ENCODE measurements at places on chromosomes 11 and 22.

DNA sequence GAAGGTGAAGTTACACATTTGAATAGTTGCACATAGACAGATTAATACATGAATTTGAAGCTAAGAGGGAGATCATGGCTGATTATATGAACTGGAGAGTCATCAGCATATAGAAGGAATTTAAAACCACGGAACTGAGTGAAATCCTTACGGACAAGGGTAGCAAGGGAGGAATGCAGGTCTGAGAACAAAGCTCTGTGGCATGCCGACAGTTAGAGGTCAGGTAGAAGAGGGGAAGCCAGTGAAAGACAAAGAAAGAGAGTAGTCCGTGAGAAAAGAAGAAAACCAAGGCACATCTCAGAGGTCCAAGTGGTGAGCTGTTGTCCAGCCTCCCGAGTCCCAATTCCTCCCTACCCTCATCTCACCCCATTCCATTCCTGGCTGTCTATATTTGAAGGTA, 11.8 kb upstream of the SYT9 start:
- DNase-seq, result no peak

DNA sequence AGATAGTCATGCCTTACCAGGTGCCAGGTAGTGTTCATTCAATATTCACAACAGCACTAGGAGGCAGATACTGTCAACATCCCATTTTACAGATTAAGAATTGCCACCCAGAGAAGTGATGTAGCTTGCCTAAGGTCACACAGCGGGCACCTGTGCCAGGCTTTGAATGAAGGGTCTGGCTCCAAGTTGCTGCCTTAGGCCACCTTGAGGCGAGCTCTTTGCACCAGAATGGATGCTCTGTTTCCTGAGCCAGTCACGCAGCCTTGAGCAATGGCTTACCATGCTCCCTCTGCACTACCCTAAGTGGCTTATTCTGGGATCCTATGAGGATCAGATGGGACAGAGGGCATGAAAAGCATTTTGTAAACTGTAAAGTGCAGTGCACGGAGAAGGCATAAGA, 25.1 kb upstream of the TIMP3 start:
- DNase-seq, result no peak

GRCh38 chr22:20028855-20029549, 8.1 kb downstream of the TANGO2 start:
- DNase-seq, result no peak

DNA sequence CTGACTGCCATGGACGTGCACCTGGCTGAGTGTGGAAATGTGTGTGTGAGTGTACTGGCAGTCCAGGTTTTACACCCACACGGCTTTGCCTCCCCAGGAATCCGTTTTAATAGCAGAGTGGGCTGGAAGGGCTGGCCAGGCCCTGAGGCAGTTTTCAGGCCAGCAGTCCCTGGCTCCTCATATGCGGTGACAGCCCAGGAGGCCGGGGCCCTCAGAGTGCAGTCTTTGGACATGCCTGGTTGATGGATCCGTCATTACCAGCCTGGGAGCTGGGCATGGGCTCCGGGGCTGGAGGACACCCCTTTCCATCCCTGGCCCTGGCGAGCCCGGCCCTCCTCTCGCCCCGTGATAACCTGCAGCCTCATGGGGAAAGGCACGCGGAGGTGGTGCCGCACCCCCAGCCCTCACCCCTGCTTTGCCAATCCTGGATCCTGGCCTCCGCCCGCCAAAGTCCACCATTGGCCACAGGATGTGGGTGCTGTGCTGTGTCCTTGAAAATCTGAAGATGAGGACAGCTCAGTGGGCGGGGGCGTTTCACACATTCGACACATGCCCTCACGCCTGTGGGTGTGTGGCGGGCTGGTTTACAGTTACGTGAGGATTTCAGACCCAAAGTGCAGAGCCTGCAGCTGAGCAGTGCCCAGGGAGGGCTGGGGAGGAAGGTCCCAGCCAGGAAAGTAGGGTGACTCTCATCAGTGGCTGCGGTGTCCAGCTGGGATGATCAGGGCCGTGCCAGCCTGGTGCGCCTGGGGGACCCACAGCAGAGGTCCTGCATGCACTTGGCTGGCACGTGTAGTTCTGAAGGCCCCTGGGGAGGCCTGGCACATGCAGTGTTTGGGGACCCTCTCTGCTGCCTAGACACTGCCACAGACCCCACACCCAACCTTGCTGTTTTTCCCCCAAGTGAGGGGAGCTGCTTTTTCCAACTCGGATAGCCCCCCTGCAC, 55.1 kb downstream of the RTN4R start:
- no peak for DNase-seq

GRCh38 chr22:35879351-35879750, 149.3 kb downstream of the RBFOX2 start:
- DNase-seq, result no peak

- DNase-seq, result no peak
Observed at GRCh38 chr22:26066534-26066933, 102.7 kb upstream of the SEZ6L start.

- DNase-seq, result peak; percentile 71
Observed at GRCh38 chr11:122601141-122602125, 54.1 kb upstream of the UBASH3B start.

GRCh38 chr11:45108070-45109064, 38.1 kb upstream of the PRDM11 start:
- no peak for DNase-seq

DNA sequence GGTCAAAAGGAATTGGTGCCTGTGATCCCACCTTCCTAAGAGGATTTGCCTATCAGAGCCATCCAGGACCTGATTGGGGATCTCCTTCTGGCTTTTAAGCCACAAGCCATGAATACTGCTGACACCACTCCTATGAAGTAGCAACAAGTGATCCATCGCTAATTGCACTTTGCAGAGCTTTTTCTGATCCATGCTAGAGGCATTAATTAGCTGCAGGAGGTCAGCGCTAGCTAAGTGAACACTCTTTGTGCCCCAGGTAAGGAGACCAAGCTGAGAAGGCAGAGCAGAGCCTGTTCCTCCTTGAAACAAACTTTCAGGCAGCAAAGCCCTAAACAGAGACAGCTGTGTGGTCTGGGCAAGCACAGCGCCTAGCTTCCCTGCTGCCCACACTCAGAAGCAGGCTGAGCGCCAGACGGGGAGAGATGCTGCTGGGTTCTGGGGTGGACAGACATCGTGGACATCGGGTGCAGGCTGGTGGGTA, 122.2 kb downstream of the ABTB2 start:
- no peak for DNase-seq

DNA sequence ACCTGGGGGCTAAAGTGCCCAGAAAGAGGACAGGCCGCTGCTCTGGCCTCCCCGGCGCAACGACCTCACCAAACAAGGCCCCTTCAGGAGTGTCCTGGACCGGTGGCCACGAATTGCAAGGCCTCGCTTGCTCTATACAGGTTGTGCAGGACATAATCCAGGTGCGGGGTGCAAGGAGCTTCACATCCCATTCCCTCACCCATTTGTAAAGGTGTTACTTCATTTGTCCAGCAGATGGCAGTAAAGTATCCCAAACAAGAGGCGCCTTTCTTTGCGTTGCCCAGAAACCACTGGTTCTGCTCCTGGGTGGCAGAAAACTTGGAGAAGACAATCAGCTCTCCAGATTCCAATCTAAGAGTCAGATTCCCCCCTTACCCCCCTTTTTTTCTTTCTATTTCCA, 35.9 kb upstream of the PRDM11 start:
- peak; percentile 39 for DNase-seq

GRCh38 chr22:50115693-50116092, 25.9 kb downstream of the MOV10L1 start:
- no peak for DNase-seq

- no peak for DNase-seq
Observed at GRCh38 chr11:15406851-15407351, 292.2 kb downstream of the INSC start.

GRCh38 chr22:19889951-19890350, 35.3 kb upstream of the GNB1L start:
- no peak for DNase-seq

GRCh38 chr11:20501971-20502370, 97.4 kb upstream of the SLC6A5 start:
- DNase-seq, result no peak

- no peak for DNase-seq
Observed at GRCh38 chr11:88013508-88014065, 161.7 kb downstream of the RAB38 start.

- no peak for DNase-seq
Observed at GRCh38 chr11:73968356-73968966, 14.2 kb downstream of the UCP2 start.

- peak; percentile 48 for DNase-seq
Observed at GRCh38 chr11:85827748-85828639, 17.1 kb upstream of the SYTL2 start.

DNA sequence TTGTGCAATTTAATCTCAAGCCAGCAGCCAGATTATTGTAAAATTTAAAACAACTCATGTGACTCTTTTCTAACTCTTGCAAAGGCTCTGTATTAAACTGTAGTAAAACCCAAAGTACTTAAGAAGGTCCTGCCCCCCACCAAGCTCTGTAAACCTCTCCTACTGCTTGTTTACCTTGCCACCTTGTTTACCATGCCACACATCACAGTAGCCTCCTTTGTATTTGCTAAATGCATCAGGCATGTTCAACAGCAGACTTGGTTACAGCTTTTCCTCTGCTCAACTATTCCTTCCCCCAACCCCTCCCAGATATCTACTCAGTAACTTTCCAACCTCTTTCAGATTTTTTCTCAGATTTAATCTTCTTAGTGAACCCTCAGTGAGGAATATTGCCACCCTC, 861.6 kb downstream of the METTL15 start:
- DNase-seq, result no peak

GRCh38 chr11:79102840-79103239, 338.0 kb downstream of the TENM4 start:
- DNase-seq, result peak; percentile 49

DNA sequence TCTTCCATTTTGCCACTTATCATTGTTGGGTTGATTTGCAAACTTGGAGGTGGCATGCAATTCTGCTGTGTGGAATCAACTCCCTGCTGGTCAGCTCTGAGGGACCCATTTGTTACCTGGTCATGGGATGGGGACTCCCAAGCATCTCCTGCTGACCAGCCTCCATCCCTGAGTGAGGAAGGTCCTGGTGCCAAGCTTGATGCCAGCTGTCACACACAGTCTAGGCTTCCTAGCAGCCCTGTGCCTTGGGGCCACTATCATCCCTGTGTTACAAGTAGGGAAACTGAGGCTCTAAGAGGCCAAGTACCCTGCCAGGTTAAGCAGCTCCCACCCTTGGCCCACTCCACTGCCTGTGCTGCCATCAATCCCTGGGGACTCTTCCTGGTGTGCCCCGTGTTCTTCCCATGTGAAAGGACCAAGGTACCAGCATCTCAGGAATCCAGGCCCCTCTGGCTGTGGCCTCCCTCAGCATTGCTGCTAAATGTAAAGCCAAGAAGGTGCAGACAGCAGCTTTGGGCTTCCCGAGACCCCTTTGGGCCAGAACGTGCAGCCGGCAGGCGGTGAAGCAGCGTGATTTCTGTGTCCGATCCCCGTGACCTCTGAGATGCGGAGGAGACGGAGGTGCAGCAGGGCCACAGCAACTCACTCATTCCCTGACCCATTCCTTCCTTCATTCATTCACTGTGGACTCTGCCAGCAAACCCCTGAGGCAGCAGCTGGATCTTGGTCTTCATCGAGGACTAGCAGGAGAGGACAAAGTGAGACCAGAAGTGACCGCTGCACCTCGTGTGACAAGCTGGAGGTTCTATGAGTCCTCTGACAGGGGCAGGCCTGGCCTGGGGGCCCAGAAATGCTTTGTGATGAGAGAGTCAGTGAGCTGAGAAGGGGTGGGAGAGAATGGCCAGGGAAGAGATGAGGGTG, 49.7 kb downstream of the MYEOV start:
- DNase-seq, result no peak

- DNase-seq, result no peak
Observed at GRCh38 chr11:108601150-108601549, 7.6 kb upstream of the EXPH5 start.

- no peak for DNase-seq
Observed at GRCh38 chr11:118448294-118448693, 12.0 kb downstream of the KMT2A start.

GRCh38 chr22:42172773-42173172, 42.2 kb upstream of the CYP2D6 start:
- DNase-seq, result no peak

DNA sequence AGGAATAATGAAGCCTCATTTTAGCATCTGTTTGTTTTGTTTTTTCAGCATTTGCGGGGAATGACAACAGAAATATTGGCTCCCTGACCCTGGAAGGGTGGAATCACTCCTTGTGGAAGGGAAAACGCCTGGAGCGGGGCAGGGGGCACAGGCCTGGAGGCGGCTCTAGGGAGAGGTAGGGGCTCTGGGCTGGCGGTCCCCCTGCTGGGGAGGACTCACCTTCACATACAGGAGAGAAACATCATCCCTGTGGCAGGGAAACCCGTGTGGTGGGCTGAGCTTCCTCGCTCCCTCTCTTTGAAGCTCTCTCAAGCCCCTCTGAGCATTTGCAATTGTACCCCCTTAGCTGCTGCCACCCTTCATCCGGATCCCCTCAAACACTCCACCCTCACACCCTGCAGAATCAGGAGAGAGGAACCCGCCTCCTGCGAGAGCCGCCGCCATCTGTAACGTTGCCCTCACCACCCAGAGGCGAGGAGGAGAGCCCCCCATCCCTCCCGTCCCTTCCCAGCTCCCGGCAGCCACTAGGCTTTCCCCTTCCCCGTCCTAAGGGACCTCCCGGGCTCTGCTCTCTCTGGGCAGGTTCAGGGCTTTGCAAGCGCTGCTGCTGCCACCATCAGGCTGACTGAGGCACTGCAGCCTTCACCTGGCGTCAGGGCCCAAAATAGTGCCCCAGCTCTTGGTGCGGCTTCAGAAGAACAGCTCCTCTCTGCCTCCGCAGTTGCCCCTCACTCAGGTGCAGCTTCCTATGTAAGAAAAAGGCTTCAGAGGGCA, 10.4 kb downstream of the KIRREL3 start:
- peak; percentile 41 for DNase-seq

Data from skin of body (tissue), 3 donors.